ENCODE measurements at places on chromosomes 4 and X.

DNA sequence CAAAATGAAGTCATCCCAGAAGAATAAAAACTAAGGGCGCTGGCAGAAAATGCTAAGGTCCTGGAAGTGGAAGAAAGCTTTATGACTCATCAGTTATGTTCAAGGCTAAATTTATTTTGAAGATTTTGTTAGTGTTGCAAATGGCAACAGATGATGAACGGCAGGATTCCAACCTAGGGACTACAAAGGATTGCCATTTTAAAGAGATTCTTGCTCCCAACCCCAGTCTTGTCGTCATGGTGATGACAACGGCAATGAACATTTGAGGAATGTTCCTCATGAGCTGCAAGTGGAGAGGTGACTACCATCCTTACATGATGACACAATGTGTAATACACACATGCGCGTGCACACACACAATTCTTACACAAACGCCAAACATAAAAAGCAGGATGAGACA lies 54.4 kb upstream of the FTHL17 start:
- no peak for DNase-seq

- DNase-seq, result no peak
These were observed 29.3 kb upstream of the GPR101 start for GRCh38 chrX:137062915-137063617.

DNA sequence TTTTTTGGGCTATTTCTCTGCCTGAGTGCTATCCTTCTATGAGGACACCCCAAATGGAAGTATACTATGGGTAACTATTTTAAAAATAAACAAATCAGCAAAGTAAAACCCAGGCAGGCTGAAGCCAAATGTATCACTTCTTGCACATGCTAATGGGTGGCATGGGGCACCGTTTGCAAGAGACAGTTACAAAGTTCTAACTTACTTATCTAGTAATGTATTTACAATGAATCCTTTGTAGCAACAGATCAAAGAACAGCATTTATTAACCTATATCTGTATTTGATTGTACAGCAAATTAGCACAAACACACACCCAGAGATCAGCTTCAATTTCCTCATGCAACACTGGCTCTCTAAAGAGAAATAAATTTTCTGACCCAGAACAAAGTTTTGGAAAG lies 225.5 kb downstream of the ZNF674 start:
- DNase-seq, result no peak

- no peak for DNase-seq
These were observed 123.6 kb upstream of the TET2 start for GRCh38 chr4:105022811-105023667.

DNA sequence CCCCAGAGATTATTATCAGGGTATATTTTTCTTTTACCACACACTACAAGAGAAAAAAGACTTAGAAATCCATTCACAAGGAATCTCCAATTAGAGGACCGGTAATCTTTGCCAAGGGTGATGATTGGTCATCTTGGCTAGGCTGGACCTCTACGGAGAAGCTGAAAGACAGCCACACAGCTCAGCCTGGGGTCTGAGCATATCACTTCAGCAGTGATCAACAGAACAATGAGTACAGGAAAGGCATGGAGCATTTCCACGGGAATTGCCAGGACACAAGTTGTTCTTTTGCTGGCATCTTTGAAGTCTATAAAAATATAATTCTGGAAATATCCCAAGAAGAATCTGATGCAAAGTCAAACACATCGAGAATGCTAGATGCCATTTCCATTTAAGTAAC lies 191.5 kb downstream of the TENM3 start:
- DNase-seq, result no peak

DNA sequence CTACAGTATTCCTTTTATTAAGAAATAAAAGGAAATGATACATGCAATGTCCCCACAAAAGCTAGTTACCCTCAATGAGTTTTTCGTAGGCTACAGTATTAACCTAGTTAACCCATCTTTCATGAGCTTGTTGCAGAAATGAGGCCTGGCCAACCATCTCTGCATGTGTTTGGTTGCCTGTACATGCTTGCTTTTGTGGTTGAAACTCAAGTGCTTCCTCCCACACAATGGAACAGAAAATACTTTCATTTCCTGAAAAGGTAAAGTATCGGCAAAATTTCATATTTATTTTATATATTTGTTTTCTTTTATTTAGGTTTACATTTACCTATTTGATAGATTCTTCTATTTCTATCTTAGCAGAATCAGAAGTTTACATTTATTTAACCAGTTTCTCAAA lies 214.6 kb upstream of the FAM241A start:
- no peak for DNase-seq

- DNase-seq, result no peak
These were observed 12.0 kb downstream of the C4orf54 start for GRCh38 chr4:99645638-99646037.

DNA sequence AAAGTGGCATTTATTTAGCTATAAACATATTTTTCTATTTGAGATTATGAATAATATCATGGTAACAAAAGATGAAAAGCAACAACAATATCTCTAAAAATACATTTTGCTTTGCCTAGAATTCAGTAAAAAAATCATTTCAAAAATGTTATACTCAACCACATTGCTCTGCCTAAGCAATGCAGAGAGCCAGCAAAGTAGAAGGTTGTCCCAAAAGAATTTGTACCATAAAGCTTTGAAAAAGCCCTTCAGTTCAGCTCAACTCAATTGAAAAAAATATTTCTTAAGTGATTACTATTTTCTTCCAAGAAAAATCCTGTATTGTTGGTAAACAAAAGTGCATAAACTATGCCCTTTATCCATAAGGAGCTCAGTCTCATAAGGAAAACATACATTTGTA lies 301.2 kb upstream of the ARSJ start:
- no peak for DNase-seq

DNA sequence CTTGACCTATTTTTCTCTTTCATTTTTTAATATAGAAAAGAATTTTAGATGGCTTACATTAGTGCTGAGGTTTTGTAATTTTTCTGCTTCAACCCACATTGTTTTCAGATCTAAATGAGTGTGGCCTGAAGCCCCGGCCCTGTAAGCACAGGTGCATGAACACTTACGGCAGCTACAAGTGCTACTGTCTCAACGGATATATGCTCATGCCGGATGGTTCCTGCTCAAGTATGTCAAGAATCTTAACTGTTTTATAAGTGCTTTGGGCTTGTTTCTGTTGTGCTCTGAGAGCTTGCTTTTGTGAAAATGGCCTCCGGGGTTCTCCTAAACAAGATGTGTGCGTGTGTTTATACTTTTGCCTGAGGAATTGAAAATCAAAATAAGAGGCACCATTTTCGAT lies 41.6 kb downstream of the NPNT start:
- no peak for DNase-seq

DNA sequence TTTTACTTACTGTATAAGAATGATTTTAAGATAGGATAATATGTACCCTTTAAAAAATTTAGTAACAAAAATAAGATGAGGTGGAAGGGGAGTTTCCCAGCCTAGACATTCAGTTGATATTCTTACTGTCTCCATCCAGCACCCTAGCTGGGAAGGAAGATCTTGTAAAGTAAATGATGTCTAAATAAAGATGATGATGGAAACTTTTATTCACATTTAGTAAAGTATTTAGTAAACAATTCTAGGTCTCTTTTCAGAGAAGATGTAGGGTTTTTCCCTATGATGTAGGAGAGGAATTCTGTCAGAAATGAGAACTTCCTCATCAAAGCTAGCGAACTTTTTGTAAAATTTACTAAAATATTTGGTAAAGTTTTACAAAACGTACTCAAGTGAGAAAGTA lies 136.8 kb downstream of the RAPGEF2 start:
- no peak for DNase-seq

DNA sequence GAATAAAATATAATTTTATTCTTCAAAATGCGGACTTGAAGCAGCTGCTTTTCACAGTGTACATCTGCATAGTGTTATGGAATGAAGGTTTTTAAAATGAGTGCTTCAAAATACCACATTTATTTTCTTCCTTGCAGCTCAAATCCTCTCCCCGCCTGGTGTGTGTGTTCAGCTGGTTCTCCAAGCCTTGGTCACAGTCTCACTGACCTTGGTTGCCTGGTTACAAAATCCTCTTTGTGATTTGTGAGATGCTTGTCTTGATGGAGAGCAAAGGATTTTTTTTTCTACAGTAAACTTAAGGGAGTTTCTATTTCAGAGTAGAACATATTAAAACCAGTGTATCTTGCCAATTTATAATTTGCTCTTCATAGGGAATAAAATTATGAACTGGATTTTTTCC lies 139.2 kb downstream of the PCDH18 start:
- no peak for DNase-seq

DNA sequence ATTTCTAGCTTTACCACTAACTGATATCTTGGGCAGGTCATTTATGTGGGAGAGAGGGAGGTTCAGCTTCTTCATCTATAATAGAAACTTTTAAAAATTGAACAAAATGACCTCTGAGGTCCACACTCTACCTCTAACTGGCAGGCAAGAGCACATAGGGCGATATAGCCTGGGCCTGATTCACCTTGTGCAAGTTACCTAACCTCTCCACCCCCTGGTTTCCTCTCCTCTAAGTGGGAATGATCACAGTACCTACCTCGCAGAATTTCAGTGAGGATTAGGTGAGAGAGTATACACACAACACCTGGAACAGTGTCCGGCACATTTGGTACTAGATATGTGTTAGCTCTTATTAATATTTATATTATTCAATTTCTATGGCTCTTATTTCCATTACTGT lies 15.5 kb downstream of the KLB start:
- no peak for DNase-seq

DNA sequence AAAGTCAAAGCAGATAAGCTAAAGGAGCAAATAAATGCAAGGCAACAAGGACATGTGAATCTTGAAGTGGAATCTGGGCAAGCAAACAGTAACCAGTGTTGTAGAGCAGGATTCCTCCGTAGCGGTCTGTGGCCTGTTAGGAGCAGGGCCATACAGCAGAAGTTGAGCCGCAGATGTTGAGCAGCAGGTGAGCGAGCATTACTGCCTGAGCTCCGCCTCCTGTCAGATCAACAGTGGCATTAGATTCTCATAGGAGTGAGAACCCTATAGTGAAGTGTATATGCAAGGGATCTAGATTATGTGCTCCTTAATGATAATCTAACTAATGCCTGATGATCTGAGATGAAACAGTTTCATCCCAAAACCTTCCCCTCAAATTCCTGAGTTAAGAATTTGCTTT lies 550.7 kb downstream of the ADGRL3 start:
- DNase-seq, result no peak

DNA sequence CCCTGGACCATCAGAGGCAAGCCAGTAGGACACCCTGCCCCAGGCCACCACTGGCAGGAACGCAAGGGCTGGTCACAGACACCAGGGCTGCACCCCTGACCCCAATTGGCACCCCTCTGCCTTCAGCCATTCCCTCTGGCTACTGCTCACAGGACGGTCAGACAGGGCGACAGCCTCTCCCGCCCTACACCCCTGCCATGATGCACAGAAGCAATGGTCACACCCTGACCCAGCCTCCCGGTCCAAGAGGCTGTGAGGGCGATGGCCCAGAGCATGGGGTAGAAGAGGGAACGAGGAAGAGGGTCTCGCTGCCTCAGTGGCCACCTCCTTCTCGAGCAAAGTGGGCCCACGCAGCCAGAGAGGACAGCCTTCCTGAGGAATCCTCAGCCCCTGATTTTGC lies 143.5 kb downstream of the SOWAHB start:
- DNase-seq, result no peak

GRCh38 chrX:118823263-118824172 lies at the start of gene ZCCHC12:
Gene ZCCHC12, plus strand, starts transcription at chrX:118823824. Its CDS starts 1,421 bp downstream, at chrX:118825245.
- peak; percentile 14 for DNase-seq

- DNase-seq, result no peak
These were observed 15.0 kb upstream of the TLR1 start for GRCh38 chr4:38819569-38819968.

Measured in activated CD4-positive, alpha-beta T cell treated with anti-CD3 and anti-CD28 coated beads for 24 hours (primary cell).